ENCODE measurements at places on chromosomes 3 and 15. TPM values are rescaled to one million over a fixed set of nuclear protein-coding genes. Genes with fewer than 3 reads are reported as not detected.

DNA sequence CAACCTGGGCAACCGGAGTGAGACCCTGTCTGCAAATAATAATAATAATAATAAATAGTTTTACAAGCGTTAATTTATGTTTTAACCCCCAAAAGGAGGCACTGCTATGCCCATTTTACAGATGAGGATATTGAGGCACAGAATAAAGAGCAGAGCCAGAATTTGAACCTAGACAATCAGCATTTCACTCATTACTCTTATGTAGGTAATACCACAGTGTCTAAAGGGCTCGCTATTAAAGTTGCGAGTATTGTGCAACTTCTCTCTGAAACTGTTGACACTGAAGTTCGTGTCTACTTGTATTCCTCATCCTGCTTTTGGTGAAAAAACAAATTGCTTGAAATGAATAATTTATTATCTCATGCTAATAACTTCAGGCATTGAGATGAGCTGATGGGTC is 2.8 kb downstream of the C2CD4A start:
- DNase-seq: no peak
- no peak overlapping the region for H3K27ac ChIP-seq
- no peaks in the 10 kb centered on the region for H3K4me1 ChIP-seq
- H3K36me3 ChIP-seq: no peaks in the 10 kb centered on the region
- H3K4me3 ChIP-seq: no peak overlapping the region
- H3K27me3 ChIP-seq: peaks cover 34% of the 10 kb centered on the region

GXYLT2 gene
- polyA plus RNA-seq: 4.8 TPM

DNA sequence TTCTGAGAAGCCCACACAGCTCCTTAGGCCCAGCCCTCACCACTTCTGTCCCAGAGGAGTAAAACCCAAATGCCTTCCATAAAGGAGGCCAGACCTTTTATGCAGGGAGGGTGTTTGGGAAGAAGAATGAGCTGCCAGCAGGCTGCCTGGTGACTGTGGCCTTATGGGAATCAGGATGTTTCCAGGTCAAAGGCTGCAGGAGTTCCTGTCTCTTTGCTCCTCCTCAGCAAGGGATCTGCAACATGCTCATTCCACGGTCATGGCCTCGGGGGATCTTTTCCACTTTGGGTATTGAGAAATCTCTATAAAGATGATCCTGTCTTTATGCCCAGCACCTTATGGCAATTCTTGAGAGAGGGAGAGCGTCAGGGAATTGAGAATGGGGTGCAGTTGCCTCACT is 25.2 kb upstream of the MAGEF1 start:
- H3K27ac ChIP-seq: no peak overlapping the region
- H3K36me3 ChIP-seq: no peaks in the 10 kb centered on the region
- H3K27me3 ChIP-seq: peaks cover 12% of the 10 kb centered on the region
- peaks cover 8% of the 10 kb centered on the region for H3K4me1 ChIP-seq

ZKSCAN7 gene
- polyA plus RNA-seq: 3.0 TPM

- no peaks in the 10 kb centered on the region for H3K36me3 ChIP-seq
- H3K27ac ChIP-seq: no peak overlapping the region
- H3K4me1 ChIP-seq: no peaks in the 10 kb centered on the region
- H3K4me3 ChIP-seq: no peak overlapping the region
Observed at GRCh38 chr15:66004618-66005262, 135.4 kb downstream of the RAB11A start.

TEX55 gene
- polyA plus RNA-seq: not detected

GRCh38 chr3:167913219-167913835 is 177.8 kb downstream of the SERPINI1 start:
- no peak overlapping the region for H3K27ac ChIP-seq
- H3K36me3 ChIP-seq: no peaks in the 10 kb centered on the region
- no peak overlapping the region for H3K4me3 ChIP-seq

DNA sequence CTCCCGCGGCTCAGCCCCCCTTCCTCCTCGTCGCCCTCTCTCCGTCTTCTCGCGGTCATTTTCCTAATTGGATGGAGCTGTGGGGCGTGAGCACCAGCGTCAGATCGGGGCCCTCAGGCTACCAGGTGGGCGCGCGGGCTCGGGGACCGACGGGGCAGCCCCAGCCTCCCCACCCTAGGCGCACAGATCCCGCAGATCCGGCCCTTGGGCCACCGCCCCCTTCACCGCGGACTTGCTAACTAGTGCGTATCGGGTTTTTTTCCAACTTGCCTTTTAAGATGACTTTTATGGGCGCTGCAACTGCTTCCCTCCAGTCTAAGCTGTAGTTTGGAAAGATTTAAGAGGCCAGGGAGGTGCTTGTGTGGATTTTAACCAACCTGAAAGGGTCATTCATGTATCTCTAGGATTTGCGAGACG is 1.3 kb downstream of the ZNF710 start:
- no peaks in the 10 kb centered on the region for H3K36me3 ChIP-seq
- H3K4me3 ChIP-seq: peak overlapping the region; percentile 83
- peaks cover 30% of the 10 kb centered on the region for H3K4me1 ChIP-seq
- H3K27ac ChIP-seq: peak overlapping the region; percentile 69
- peak; percentile 46 for DNase-seq
- no peaks in the 10 kb centered on the region for H3K27me3 ChIP-seq

GRCh38 chr3:66372681-66373350 is 128.0 kb downstream of the LRIG1 start:
- H3K36me3 ChIP-seq: peaks cover 16% of the 10 kb centered on the region
- no peak overlapping the region for H3K27ac ChIP-seq
- peaks cover 3% of the 10 kb centered on the region for H3K4me1 ChIP-seq
- H3K27me3 ChIP-seq: no peaks in the 10 kb centered on the region
- no peak overlapping the region for H3K4me3 ChIP-seq

GRCh38 chr3:31770822-31771326 is 210.2 kb downstream of the OSBPL10 start:
- no peak overlapping the region for H3K4me3 ChIP-seq
- H3K27ac ChIP-seq: no peak overlapping the region
- H3K4me1 ChIP-seq: no peaks in the 10 kb centered on the region
- peak; percentile 41 for DNase-seq
- H3K36me3 ChIP-seq: no peaks in the 10 kb centered on the region

SELENOK gene
- polyA plus RNA-seq: 36.2 TPM

DNA sequence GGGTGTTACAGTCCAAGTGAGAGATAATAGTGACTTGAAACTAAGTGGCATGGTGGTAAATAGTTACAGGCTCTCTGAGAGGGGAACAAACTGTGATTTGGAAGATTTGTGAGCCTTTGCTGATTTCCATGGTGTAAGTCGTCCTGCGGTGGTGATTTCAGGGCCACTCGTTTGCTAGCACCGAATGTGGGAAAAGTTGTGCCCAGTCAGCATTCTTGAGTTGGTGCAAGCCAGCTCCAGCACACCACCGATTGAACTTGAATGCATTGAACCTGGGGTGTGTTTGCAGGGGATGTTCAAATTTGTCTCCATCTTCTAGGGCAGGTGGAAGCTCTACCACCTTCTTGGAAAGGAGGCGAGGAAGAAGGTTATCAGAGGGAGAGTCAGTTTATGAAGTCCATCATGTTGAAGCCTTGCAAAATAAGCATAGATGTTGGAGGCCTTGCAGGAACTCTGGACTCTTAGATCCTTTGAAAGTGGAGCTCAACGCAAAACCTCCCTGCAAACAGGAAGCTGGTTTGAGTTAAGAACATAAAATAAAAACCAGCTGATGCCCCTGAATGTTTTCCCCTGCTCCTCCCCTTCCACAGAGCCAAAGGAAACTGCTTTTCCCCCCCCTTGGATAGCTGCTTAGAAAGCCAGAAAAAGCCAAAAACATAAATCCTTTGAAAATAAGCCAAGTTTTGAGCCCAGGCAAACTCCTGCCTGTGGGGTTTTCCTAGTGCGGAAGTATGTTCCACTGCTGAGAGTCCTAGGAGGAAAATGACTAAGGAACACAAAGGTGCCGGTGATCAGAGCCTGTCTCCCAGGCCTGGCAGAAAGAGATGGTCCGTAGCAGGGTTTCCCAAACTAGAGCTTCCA is 21.9 kb downstream of the MAPKBP1 start:
- no peak overlapping the region for H3K4me3 ChIP-seq
- H3K4me1 ChIP-seq: peaks cover 21% of the 10 kb centered on the region
- H3K27me3 ChIP-seq: no peaks in the 10 kb centered on the region
- DNase-seq: peak; percentile 68
- H3K27ac ChIP-seq: peak overlapping the region; percentile 0

TRA2B gene
- polyA plus RNA-seq: 119 TPM

ETV5 gene
- polyA plus RNA-seq: 15.7 TPM

- no peaks in the 10 kb centered on the region for H3K4me1 ChIP-seq
- peaks cover 1% of the 10 kb centered on the region for H3K27me3 ChIP-seq
- H3K36me3 ChIP-seq: no peaks in the 10 kb centered on the region
- H3K27ac ChIP-seq: no peak overlapping the region
Observed at GRCh38 chr3:4906107-4906621, 73.1 kb upstream of the BHLHE40 start.

DNA sequence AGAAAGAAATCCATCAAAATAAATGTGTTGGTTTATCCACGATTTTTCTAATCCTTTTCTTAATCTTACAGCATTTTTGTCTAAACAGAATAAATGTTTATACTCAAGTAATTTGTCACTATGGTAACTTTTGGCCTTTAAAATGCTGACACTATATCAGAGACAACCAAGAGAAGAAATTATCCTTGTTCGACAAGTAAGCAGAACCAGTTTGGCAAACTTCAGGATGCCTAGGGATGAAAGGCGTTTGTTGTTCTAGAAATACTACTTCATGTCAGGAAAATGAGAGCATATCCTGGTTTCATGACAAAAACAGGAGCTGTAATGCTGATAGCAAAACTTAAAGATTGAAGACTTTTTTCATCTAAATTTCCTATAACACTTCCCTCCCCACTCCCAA is 308.0 kb upstream of the ATP11B start:
- no peaks in the 10 kb centered on the region for H3K36me3 ChIP-seq
- H3K27ac ChIP-seq: no peak overlapping the region
- no peak overlapping the region for H3K4me3 ChIP-seq

GRCh38 chr3:55445551-55445950 is 41.6 kb downstream of the WNT5A start:
- DNase-seq: no peak
- no peaks in the 10 kb centered on the region for H3K4me1 ChIP-seq
- H3K36me3 ChIP-seq: no peaks in the 10 kb centered on the region
- H3K27me3 ChIP-seq: no peaks in the 10 kb centered on the region

DNA sequence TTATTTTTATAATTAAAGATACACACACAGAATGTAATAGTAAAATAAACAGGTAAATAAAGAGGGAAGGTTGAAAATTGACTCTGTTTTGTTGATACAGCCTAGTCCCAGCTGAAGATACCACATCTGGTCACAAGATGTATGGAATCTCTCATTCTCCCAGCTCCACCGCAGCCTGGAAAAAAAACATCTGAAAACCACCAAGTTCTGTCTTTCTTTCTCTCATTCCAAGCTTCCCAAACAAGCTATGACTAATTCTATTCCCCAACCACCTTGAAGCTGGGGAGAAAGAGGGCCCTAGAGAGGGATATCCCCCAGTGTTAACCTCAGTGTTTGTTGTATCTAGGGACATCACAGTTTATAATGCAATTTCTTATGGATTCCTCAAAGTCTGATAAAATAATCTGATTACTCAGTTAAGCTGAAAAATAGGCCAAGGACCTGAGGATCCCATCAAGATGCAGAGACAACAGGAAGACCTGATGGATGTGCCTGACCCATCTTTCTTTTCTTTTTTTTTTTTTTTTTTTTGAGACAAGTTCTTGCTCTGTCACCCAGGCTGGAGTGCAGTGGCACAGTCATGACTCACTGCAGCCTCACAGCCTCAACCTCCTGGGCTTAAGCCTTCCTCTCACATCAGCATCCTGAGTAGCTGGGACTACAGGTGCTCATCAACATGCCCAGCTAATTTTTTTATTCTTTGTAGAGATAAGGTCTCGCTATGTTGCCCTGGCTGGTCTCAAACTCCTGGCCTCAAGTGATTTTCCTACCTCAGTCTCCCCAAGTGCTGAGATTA is 38.1 kb downstream of the SRGAP3 start:
- H3K36me3 ChIP-seq: no peaks in the 10 kb centered on the region
- no peaks in the 10 kb centered on the region for H3K27me3 ChIP-seq
- no peaks in the 10 kb centered on the region for H3K4me1 ChIP-seq
- H3K4me3 ChIP-seq: no peak overlapping the region

Data from IMR-90 (cell line).